Body of pancreas (tissue), 4 donors: ENCODE measurements at places on chromosomes 5 and 9.
A peak's percentile ranks its signal among the peaks of the same experiment; 100 is the strongest.

GRCh38 chr9:22416692-22417060 is 29.9 kb upstream of the DMRTA1 start:
- DNase-seq, result no peak

GRCh38 chr5:169544264-169544950 is 39.2 kb upstream of the SPDL1 start:
- DNase-seq, result no peak

GRCh38 chr9:131319486-131319885 is 30.0 kb downstream of the PLPP7 start:
- DNase-seq, result no peak

- DNase-seq, result no peak
Observed at GRCh38 chr9:33014665-33015014, 10.4 kb upstream of the DNAJA1 start.

DNA sequence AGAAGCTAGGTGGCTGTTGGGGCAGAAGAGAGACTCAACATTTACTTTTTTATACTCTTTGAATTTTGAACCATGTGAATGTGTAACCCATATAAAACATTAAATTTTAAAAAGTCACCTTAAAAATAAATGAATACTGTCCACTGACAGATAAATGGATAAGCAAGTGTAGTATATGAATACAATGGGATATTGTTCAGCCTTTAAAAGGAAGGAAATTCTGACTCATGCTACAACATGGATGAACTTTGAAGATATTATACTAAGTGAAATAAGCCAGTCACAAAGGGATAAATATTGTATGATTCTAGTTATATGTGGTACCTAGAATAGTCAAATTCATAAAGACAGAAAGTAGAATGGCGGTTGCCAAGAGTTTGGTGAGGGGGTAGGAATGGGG is 113.9 kb downstream of the TMEM174 start:
- DNase-seq, result no peak

GRCh38 chr5:75168026-75168735 is 68.5 kb downstream of the ANKRD31 start:
- DNase-seq, result no peak

GRCh38 chr5:102651466-102651865 is 103.6 kb upstream of the PAM start:
- no peak for DNase-seq

- no peak for DNase-seq
Observed at GRCh38 chr9:14782286-14783051, 59.9 kb upstream of the CER1 start.

GRCh38 chr9:130078547-130078946 is 24.8 kb downstream of the GPR107 start:
- no peak for DNase-seq

DNA sequence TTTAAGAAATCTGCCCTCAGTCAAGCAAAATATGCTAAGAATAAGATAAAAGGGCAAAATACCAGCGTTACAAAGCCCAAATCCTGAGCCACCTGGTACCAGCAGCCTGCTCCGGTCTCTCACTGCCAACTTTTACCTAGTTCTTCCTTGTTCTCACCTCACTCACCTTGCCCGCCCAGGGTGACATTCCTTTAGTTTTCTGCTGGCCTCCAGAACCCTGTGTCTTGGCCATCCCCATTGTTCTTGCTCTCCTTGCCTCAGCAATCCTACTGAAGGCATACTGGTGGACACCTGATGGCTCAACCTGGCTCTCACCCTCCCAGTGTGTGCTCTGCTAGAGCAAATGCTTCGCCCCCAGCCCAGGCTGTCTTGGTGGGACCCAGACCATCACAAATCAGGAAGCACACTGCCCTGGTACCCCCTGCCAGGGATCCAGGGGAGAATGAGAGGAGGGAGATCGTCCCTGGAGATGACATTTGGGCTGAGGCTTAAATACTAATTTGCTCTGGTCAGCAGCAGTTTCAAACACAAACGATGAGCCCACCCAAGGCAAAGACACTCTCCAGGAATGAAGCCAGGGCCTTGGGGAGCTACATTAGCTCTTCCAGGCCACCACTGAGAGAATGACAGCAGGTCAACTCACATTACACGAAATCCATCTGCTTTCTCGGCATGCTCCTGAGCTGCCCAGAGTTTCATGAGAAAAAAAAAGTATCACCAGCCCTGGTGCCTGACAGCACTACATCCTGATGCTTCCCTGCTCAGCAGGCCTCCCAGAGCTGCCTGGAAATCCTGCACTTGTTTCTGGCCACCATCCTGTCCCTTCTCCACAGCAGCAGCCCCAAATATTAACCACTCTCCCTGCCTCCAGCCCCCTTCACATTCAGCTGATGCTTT is 12.2 kb upstream of the SEPTIN8 start:
- DNase-seq, result no peak

DNA sequence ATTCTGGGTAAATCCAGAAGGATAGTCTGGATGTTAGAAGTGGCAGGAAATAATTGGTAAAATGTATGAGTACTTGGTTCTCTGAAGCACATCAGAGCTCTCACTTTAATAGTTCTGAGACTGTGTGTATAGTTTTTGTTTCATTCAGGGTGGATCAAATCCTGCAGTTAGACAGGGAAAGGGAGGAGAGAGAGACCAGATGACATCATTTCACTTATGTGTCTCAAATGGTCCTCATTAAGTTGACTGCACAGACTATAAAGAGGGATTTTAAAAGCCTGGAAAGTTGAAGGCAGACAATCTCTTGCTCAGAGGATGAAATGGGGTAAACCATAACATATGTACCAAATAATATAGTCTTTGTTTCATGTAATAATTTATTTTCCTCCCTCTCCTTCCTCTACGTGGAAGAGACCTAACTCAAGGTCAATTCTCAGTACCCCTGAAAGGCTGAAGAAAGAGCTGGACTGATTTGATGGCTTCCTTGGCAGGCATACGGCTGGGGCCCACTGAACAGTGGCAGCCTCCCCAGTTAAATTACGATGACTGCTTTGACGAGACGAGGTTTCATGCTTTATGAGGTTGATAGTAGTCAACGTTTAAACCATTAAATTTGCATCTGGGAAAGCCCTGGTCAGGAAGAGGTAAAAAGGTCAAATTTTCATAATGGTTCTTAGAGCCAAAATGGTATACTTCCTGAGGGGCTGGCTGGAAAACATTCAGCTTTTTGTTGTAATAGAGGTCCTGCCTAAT is 395.1 kb upstream of the RPS23 start:
- DNase-seq, result no peak

DNA sequence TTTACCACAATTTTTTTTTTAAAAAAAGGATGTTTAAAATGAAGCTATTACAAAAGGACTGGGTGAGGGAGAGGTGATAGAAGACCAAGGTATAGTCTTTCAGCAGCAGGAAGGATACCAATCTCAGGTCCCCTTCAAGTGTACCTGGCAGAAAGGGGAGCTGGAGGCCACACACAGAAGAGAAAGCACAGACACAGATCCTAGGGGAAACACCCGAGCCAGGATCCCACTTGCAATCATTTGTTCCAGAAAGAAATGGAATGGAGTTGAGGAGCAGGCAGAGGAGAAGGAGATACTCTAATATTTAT is 5.6 kb downstream of the GNPDA1 start:
- no peak for DNase-seq

- no peak for DNase-seq
Observed at GRCh38 chr5:103929338-103930013, 366.9 kb upstream of the NUDT12 start.

DNA sequence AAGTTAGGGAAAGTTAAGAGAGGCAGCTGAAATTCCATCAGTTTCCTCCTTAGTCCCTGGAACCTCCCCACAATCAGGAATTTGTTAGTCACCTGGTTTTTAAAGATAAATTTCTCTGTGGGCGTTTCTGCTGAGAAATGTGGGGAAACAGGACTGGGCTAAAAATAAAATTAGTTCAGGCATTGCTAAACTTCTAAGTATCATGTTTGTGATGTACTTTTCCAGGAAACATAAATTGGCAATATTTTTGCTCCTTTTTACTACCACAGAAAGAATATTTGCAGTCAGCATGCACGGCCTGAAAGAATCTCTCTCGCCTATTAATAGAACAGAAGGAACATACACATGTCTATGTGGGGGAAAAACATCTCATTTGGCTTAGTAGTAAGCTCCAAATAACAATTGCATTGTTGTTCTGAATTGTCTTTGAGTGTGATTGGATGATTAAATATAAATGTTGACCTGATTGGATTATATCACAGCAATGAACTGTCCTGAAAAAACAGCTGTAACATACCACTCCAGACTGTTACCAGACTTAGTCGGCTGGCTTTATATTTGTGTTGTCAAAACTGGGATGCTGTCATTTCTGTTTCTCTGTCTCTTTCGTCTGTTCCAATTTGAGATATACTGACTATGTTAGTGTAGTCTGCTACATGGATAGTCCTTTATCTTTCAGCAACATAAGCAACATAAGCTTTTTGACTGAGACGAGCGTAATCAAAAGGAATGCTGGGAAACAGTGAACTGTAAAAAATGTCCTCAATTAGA is 12.9 kb downstream of the TJP2 start:
- peak; percentile 33 for DNase-seq

DNA sequence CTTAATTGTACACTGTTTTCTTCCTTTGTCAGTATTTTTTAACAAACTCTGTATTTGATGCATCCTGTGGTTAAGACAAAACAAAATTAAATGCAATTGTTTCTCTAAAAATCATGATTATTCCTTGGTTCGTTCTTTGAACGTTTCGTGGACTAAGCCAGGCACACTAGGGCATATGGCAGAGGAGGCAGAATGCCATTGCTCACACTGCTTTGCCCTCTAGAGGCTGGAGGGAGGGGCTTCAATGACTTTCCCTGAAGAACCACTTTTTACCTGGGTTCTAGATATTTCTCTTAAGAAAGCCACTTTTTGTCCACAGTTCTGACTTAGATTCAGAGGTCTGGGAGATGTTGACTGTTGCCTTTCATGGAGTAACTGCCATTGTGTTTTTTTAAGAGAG is 236.2 kb upstream of the ADAMTSL1 start:
- no peak for DNase-seq

DNA sequence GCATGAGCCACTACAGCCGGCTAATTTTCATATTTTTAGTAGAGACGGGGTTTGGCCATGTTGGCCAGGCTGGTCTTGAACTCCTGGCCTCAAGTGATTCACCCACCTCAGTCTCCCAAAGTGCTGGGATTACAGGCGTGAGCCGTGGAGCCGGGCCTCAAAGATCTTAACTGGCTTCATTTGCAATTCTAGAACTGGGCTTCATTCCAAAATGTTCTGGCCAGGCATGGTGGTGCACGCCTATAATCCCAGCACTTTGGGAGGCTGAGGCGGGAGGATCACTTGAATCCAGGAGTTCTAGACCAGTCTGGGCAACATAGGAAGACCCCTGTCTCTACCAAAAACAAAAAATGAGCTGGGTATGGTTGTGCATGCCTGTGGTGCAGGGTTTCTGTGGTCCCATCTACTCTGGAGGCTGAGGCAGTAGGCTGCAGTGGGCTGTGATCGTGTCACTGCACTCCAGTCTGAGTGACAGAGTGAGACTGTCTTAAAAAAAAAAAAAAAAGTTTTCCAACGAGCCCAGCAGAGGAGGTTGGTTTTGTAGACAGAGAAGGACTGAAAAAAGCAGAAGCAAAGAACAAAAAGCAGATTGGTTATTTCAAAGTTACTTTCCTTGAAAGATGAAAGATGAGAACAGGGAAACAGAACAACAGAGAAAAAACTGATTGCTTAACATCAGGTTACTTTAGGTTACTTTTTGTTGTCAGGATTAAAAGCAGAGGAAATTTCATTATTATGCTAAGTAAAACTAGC is 78.2 kb downstream of the ANKRD55 start:
- DNase-seq, result no peak

GRCh38 chr9:130872912-130873503 is 23.6 kb downstream of the QRFP start:
- peak; percentile 88 for DNase-seq

DNA sequence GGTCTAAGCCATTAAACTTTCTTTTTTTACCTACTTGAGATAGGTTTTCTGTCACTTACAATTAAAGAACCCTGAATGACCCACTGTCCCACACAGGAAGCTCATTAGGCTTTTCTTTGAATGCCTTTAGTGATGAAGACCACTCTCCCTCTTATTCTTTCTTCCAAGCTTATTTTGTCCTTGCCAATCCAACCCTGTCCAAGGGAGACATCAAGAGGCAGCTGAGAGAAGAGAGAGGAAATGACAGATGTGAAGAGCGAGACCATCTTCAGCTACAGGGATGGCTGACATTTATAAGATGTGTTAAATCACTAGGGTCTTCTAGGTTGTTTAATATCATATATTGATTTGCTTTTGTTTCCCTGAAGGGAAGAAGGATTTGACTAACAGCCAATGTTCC is 133.5 kb downstream of the FAM114A2 start:
- DNase-seq, result no peak

GRCh38 chr5:146366904-146367303 is 28.3 kb downstream of the POU4F3 start:
- DNase-seq, result no peak

DNA sequence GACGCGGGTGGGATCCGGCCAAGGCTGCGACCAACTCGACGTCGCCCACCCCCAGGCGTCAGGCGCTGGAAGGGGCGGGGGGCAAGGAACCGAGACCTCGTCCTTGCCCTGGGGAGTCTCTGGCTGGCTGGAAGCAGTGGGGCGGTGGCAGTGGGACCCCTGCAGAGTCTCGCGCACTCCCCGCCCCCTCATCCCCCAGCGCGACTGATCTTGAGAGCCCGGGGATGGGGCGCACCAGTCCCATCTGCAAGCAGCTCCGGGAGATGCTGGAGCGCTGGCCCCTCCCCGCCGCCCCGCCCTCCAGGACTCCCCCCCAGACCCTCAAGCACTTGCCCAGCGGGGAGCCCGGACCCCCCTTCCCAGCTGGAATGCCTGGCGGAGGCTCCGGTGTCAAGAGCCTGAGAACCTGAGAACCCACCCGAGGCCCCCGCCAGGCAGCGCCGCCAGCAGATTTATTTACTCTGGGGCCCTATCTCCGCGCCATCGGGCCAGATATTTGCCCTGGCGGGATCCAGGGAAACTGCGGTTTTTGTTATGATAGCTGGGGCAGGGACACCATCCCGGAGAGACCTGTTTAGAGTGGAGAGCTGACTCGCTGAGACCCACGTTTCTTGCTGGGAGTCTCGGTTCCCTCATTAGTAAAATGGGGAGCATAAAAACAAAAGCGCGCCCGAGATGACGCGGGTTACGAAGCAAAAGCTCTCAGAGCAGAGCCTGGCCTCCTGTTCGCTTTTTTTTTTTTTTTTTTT is 1.2 kb downstream of the PRRT1B start:
- DNase-seq, result no peak

DNA sequence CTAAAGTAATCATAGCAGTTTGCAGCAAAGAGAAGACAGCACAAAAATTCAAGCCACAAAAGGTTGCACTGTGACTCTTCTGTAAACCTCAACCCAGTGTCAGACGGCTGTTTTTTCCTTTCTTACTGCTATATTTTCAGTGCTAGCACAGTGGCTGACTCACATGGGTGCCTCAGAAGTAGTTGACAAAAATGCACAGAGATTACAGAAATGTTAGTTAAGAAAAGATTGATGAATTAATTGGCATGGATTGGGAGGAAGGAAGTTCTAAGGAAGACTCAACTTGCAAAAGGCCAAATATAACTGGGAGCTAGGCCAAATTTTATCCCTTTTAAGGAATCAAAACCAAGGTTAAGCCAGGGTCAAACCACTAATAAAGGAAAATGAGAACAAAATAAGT is 43.7 kb upstream of the ITGA1 start:
- no peak for DNase-seq
